ENCODE measurements at places on chromosomes 4 and X.

- no peak for DNase-seq
Measured at GRCh38 chr4:153383131-153383530, 38.6 kb downstream of the MND1 start.

DNA sequence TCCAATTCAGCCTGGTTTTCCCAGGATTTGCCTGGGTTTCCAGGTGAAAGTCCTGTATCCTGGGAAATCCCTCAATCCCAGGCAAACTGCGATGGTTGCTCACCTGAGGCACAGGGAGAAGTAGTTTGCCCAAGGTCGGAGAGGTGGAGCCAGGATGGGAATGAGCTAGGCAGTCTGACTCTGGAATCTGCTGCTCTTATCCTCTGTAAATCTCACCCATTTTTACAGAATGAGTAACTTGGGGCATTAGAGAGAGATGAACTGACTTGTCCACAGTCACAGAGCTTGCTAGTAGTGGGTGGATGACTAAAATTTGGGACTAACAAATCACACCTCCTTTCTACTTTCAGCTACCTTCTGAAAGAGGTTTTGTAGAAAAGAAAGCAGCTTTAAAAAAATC lies 9.8 kb upstream of the ARX start:
- DNase-seq = no peak

- DNase-seq = peak; percentile 30
Measured at GRCh38 chr4:121192480-121192879, 28.4 kb upstream of the TNIP3 start.

GRCh38 chrX:112819813-112820212 lies 20.8 kb downstream of the AMOT start:
- DNase-seq = no peak

DNA sequence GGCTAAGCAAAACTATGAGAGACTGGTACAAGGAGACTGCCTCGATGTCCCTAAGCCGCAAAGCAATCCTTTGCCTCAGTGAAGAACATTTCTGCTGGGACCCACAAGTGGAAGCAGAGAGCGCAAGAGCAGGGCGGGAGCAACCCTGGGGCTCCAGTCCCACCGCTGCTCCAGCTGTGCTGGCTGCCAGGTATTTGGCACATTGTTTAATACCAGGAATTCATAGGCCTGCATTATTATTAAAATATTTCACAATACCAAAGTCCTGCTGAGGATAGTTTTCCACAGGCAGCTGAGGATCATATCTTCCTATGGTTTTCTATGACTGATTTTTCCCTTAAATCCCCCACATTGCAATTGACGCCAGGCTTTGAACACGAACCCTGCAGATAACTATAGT lies 163.5 kb upstream of the TLL1 start:
- DNase-seq = no peak

Data from small intestine (tissue), 16 donors.